Activated T-helper 9 cell treated with anti-CD3 and anti-CD28 coated beads, Interleukin-2, amount 50 U/mL, for 16 hours (primary cell): ENCODE measurements at places on chromosomes 7 and 10.

DNA sequence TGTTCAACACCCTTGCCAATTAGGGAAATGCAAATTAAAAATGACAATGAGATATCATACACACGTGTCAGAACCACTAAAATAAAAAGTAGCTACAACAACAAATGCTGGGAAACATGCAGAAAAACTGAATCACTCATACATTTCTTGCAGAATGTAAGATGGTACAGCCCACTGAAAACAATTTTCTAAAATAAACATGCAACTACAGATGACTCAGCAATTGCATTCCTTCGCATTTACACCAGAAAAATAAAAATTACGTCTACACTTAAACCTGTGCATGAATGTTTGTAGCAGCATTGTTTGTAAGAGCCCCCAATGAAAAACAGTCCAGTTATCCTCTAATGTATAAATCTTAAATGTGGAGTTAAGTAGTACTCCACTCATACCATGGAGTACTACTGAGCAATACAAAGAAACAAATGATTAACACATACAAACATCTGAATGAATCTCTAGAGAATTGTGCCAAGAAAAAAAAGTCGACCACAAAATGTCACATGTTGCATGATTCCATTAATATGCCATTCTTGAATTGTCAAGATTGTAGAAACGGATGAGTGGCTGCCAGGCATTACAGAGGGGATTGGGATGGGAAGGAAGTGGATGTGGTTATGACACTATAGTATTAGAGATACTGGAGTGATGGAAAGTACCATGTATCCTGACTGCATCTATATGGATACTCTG, 134.6 kb upstream of the NPSR1 start:
- DNase-seq, result no peak

- DNase-seq, result no peak
These were observed 207.7 kb downstream of the PTN start for GRCh38 chr7:137135654-137136350.

- no peak for DNase-seq
These were observed 217.8 kb upstream of the HPS1 start for GRCh38 chr10:98664329-98665042.

- no peak for DNase-seq
These were observed 55.7 kb upstream of the MKX start for GRCh38 chr10:27801171-27801785.

- DNase-seq, result no peak
These were observed 79.1 kb upstream of the BTBD16 start for GRCh38 chr10:122191936-122192541.

- DNase-seq, result no peak
These were observed 1.2 kb downstream of the SUV39H2 start for GRCh38 chr10:14879928-14880193.

GRCh38 chr10:76697923-76698322, 939.7 kb downstream of the KCNMA1 start:
- no peak for DNase-seq

DNA sequence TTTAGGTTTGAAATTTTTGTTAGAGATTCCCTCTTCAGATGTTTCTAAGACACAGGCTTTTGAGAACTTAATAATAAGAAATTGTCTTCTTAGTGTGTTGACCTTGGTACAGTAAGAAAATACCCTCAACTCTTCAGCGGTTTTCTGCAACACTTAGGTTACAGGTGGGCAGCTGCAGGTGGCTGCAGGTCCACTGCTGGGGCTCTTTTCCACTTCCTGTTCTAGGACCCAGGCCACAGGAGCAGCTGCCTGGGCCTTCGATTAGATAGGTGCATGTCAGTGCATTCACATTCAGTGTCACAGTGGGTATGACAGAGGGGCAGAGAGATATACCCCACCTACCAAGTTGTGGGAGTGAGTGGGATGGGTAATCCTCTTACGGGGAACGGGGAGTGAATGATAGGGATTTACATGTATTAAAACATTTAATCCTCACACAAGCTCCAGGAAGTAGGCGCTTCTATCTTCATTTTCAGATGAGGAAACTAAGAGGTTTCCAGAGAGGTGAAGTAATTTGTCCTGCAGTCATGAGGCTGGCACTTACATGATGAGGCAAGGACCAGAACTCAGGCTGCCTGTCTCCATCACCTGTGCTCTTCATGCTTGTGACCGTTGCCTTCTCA, 20.2 kb upstream of the SUV39H2 start:
- no peak for DNase-seq

DNA sequence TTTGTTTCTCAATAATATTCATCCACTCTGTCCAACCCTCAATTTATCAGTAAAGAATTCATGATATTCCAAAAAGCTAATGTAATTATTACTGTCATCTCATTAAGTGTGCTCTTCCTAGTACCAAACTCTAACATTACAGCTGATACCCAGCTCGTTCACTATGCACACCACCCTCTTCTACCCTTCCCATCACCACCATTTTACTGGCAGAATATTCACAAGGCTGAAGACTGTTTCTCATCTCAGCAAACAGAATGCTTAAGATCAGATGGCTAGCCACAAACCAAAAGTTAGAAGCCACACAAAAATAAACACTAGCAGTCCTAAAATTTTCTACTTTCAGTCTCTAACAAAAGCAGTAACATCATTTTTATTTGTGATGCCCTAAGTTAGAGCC, 121.5 kb downstream of the SRPK2 start:
- no peak for DNase-seq

DNA sequence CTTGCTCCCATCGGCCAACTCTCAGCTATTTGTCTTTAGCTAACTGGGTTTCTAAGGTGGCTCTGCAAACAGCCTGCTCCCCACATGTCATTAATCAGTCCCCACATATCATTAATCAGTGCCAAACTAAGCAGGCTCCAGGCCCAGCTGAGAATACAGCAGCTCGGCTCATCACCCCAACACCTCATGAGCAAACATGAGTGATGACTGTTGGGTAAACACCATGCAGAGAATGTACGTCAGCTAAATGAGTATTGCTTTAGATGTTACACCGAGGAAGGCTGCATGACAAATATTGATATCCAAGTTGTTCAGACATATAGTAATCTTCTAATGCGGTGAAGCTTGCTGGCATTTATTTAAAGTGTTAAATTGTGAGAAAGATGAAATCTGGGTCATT, 187.5 kb upstream of the AOAH start:
- no peak for DNase-seq

DNA sequence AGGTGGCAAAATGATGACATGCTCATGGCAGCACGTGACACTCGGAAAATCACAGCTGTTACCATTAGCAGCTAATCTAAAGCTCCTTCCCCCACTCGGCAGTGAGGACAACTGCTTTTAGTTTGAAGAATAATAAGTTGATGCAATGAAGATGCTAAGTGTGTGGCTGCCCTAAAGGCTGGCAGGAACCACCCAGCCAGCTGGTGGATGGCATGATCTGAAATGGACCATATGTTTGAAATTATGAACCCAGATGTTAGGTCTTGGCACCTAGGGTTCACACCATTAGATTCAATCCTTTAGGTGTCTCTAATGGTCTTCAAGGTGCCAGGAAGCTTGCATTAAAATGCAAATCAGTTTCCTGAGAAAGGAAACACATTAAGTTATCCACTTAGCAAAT, 230.1 kb downstream of the WDR11 start:
- DNase-seq, result no peak
